ENCODE measurements at places on chromosomes 7 and 10. TPM values are rescaled to one million over a fixed set of nuclear protein-coding genes. Genes with fewer than 3 reads are reported as not detected.

- no peak for DNase-seq
These were observed 72.8 kb upstream of the CUX1 start for GRCh38 chr7:101744588-101744987.

GRCh38 chr10:57919864-57920263, 347.8 kb downstream of the IPMK start:
- no peak for DNase-seq

GRCh38 chr10:130511766-130512165, 375.6 kb downstream of the GLRX3 start:
- no peak for DNase-seq

DNA sequence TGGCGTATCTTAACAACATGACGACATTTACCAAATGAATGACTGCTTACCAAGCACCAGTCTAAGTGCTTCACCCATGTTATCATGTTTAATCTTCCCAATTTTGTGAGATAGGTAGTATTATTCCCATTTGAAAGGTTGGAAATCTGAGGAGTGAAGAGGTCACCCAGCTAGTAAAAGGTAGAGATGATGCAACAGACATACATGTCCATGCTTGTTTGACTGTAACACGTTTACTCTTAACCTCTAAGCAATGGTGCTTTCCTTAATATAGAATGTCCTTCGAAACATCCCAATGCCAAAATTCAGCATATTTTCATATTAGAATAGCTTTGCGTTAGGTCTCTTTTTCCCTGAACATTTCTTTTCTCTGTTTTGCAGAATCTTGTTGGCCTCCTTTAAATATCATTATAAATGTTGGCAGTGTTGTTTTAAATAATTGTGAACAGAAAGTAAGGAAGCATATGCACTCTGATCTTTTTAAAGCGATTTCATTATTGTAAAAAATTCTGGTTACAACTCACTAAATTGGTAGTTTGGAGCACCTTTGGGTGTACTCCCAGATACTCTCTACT, 722.8 kb downstream of the AUTS2 start:
- DNase-seq = no peak

GRCh38 chr7:150685219-150686029, at the start of gene GIMAP2:
TSS of gene GIMAP2 (plus strand) at chr7:150685706. CDS start at chr7:150687060, 1,354 bp downstream.
- no peak for DNase-seq

DNA sequence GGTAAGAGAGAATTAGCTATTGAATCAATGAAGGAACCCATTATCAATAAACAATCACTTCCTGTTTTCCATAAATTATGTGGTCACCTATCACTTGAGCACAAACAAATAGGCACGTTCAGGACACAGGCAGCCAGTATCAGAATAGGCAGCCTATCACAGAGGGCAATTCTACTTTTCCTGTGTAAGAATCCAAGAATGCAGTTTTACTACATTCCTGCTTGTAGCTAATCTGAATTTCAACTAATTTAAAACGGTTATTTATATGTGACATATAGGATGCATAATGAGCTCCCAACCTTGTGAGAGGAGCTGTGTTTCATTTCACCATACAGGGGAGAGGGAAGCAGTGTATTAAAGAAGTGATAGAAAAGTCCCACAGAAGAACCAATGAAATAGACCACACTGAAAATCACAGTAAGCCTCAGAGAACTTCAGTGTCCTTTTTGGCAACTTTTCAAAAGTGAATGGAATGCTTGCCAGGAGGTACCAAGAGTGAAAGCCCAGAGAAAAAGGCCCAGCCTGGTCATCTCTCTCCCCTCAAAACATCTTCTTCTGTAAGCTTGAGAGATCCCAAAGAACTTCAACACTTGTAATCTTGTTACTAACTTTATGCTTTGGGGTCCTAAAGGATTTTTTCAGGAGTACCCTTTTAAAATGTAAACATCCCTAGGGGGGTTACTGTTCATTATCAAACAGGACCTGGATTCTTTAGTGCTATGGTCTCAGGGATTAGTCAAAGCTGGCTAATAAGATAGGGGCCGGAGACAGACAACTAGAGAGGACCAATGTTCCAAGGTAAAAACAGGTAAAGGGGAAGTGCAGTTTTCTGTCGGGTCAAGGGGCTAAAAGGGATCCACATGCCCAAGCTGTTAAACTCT, 1.3 kb downstream of the IMMP2L start:
- no peak for DNase-seq

DNA sequence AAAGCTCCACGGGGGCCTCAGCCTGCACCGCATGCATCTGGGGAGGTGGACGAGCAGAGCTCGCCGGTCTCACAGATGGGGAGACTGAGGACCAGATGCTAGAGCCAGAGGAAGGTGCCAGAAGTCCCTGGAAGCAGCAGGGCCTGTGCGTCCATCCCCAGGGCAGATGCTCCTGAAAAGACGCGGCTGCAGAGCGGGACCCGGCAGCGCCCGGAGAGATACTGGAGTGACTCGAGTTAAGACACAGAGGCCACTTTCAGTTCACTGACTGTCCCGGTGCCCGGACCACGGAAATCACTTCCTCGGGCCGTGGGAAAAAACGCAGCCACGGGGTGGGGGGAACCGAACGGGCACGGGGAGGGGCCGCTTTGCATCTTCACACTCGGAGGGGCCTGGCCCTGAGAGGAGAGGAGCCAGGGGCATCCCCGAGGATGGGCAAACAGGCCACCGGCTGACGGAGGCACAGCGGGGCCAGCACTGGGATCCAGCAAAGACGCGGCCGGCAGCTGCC, 85.4 kb downstream of the FOXL3 start:
- DNase-seq = no peak

GRCh38 chr10:108469940-108470339, 1305.4 kb upstream of the SORCS1 start:
- DNase-seq = no peak

GRCh38 chr7:93843260-93843659, 47.3 kb downstream of the TFPI2 start:
- no peak for DNase-seq

DNA sequence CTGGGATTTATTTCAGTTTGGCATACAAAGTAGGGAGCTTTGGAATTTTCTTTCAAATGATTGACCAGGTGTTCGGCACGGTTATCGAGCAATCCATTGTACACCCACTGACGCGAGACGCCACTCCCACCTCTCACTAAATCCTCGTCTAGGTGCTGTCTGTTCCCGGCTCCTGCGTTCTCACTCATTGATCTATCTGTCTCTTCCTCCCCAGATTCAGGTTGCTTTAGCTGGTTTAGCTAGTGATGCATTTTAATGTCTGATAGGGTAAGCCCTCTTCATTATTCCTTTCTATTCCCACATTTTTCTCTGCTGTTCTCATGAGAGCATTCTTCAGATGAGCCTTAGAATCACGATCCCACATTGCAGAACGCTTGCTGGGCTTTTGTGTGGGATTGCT, 91.7 kb downstream of the ELFN1 start:
- no peak for DNase-seq

DNA sequence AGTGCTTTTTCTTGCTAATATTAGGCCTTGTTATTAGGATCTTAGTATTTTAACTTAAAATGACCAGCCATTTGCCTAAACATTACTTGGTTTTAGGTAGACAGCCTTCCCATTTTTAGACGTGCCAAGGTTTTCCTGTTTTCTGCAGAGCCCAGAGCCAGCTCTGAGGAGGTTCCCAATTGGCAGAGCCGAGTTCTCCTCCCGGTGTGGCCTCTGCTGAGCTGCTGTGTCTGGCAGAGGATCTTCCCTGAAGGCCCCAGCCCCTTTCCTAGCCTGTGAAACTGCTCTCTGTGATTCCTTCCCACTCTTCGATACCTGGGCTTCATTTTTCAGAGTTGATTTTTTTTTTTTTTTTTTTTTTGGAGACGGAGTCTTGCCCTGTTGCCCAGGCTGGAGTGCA, 91.4 kb downstream of the EEPD1 start:
- DNase-seq = no peak

DNA sequence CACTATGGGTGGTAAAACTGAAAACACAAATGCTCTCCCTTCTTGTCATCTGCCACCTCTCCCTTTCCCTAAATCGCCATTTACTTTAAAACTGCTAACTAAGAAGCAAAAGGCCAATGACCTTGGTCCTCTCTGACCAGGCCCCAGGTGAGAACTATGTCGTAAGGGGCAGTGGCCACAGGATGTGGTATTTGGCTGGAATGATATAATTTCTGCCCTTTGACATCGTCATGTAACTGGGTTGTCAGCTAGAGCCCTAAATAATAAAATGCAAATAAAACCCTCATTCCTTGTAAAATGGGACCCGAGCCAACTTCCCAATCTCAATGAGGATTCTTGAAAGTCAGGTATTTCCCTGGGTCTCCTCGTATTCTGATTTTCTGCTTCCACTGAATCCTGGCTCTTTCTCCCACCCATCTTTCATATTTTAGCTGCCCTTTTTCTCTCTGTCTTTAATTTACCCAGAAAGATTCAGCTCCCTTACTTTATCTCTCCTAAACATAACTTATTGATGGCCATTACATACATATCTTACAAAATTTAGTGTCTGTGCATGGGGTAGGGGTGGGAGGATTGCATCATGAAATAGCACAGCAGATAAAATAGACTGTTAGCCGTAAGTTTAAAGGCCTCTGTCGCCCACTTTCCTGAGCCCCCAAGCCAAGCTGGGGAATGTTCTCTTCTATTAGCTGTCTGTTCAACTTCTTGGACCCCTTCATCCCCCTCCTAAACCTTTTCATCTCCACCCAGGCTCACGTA, 3.2 kb upstream of the EEPD1 start:
- DNase-seq = no peak

DNA sequence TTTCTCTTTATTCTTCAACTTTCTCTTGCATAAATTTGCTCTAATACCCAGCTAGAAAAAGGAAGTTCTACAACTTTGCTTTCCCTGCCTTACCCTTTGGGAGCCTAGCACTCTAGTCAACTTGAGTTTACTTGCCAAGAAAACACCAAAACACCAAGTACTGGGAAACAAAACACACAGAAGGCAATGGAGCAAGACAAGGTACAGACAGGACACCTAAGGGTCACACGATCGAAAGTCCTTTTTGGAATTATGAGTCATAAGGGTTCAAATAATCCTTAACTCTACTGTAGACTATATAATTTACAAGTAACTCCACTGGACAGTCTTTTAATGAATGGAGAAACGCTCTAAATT, 42.6 kb upstream of the ANAPC16 start:
- DNase-seq = no peak

- DNase-seq = no peak
These were observed 81.9 kb upstream of the AUTS2 start for GRCh38 chr7:69516238-69516820.

GRCh38 chr10:78250313-78251015, 216.8 kb downstream of the RPS24 start:
- DNase-seq = no peak

- no peak for DNase-seq
These were observed 853 bp downstream of the NKX6-2 start for GRCh38 chr10:132784866-132785722.

DNA sequence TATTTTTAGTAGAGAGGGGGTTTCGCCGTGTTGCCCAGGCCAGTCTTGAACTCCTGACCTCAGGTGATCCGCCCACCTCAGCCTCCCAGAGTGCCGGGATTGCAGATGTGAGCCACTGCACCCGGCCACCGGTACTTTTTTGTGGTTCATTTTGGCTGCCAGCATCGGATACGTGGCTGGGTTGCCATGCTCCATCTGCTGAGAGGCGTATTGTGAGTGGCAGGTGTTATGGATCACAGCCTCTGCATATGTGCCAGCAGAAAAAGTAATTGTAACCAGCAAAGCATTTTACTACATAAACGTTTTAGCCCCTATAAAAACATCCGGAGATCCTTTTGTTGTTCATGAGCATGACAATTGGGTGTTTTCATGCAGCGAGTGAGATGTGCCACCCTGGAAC, 7.1 kb downstream of the FOXK1 start:
- DNase-seq = no peak

DNA sequence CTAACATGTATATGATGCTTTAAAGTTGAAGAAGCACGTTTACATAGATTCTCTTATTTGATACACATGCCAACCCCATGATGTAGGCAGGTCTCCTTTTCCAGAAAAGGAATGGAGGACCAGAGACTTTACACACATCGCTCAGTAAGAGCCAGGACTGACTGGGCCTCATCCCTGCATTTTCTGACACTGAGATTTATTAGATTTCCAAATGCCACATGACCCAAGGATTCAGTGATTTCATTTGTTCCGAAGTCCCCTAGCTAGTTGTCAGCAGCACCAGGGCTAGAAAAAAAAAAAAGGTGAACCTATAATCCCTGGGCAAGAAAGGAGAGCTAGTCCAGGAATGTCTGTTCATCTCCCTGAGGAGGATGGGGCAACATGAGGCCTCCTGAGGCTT, 143.3 kb upstream of the AGK start:
- no peak for DNase-seq

The PARD3 gene
- 1.4 TPM for total RNA-seq

The NRP1 gene
- total RNA-seq = 0.21 TPM

The ADK gene
- total RNA-seq = 52.0 TPM

The SLC26A5 gene
- total RNA-seq = not detected

The CRHR2 gene
- total RNA-seq = not detected

The NXPH1 gene
- not detected for total RNA-seq

The VIPR2 gene
- 1.8 TPM for total RNA-seq

The ZNF277 gene
- 30.4 TPM for total RNA-seq

The TIMM23B gene
- total RNA-seq = 18.9 TPM
